ENCODE measurements at places on chromosomes 11 and 22.
A peak's percentile ranks its signal among the peaks of the same experiment; 100 is the strongest.

DNA sequence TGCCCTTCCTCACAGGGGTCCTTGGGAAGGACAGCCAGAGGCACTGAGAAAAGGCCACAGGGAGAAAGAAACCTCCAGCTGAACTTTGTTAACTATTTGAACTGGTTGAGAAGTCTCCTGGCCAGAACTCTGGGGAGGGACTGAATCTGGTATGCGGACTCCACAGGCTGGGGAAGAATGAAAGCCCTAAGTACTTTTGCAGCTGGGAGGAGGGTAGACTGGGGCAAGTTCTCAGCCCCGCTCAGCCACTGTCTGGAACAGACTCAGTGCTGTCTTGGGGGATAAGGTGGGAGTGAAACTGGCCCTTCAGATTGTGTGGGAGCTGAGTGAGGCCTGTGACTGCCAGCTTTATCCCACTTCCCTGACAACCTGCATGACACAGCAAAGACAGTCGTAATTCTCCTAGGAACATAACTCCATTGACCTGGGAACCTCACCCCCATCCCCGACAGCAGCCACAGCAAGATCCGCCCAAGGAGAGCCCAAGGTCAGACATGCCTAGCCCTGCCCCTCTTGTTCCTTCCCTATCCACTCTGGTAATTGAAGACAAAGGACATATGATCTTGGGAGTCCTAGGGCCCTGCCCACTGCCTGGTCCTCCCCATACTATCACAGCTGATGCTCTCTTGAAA is 475.1 kb upstream of the CNTN5 start:
- DNase-seq: no peak

- DNase-seq: no peak
Measured at GRCh38 chr11:75200051-75200450, 40.5 kb upstream of the TPBGL start.

GRCh38 chr22:41243361-41243760 is 2.6 kb upstream of the CHADL start:
- no peak for DNase-seq

GRCh38 chr11:95065336-95065735 is 1.4 kb upstream of the SRSF8 start:
- no peak for DNase-seq

GRCh38 chr11:119742263-119742861 is 13.4 kb upstream of the NECTIN1 start:
- DNase-seq: peak; percentile 46

DNA sequence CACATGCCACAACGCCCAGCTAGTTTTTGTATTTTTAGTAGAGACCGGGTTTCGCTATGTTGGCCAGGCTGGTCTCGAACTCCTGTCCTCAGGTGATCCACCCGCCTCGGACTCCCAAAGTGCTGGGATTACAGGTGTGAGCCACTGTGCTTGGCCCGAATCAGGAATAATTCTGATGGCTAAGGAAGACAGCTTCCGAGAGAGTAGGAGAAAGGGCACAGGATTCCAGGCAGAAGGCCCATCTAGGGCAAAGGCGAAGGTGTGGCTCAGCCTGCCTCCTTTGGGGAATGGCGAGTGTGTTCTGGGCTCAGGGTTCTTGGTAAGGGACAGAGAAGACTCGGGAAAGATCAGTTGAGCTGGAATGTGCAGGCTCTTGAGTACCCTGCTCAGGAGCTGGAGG is 1.6 kb upstream of the SYCE3 start:
- DNase-seq: no peak

DNA sequence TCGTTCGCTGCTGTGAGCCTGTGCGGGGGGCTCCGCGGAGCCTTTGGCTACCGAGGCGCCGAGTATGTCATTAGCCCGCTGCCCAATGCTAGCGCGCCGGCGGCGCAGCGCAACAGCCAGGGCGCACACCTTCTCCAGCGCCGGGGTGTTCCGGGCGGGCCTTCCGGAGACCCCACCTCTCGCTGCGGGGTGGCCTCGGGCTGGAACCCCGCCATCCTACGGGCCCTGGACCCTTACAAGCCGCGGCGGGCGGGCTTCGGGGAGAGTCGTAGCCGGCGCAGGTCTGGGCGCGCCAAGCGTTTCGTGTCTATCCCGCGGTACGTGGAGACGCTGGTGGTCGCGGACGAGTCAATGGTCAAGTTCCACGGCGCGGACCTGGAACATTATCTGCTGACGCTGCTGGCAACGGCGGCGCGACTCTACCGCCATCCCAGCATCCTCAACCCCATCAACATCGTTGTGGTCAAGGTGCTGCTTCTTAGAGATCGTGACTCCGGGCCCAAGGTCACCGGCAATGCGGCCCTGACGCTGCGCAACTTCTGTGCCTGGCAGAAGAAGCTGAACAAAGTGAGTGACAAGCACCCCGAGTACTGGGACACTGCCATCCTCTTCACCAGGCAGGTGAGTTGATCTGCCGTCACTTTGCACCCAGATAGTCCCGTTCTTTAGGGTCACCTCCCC is 1.0 kb downstream of the ADAMTS15 start:
- DNase-seq: no peak

DNA sequence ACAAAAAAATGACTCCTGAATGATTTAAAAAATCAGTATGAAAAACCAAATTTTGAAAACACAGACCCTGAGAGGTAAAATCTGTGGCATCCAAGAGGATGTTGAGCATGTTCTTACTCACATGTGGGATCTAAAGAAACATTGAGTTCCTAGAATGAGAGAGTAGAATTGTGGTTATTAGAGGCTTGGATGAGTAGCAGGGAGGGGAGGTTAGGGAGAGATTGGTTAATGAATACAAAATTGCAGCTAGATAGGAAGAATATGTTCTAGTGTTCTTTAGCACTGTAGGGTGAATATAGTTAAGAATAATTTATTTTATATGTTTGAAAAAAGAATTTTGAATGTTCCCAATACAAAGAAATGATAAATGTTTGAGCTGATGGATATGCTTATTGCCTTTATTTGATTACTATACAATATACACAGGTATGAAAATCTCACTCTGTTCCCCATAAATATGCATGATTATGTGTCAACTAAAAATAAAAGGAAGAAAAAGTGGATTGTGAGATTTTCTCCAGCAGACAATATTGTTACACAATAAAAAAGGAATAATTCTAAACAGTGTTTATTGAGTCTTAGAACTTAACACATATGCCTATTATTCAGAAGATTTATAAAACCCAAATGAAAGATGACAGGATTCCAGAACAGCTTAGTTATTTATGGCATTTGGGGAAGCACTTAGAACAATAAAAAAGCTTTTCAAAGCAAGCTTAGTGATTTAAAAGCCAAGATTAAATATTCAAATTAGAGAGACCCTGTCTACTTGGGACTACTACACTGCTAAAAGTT is 28.7 kb downstream of the MS4A2 start:
- DNase-seq: no peak

DNA sequence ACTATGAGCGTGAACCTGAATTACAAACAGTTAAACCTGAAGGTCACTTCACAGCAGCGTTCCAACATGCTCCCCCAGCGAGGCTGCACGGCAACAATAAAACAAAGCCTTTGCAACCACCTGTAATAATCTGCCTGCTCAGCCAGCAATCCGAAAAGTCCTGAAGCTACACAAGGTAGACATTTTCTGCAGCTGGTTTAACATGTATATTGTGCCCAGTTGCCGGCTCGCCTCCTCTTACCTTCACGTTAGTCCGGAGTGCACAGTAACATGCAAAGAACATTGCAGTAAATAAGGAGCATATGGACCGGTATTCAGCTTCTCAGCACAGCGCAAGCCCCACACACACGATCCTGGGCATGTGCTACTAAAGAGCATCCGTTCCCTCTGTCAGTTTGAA is 704.3 kb downstream of the DLG2 start:
- DNase-seq: no peak

- no peak for DNase-seq
Measured at GRCh38 chr22:44396727-44397722, 84.3 kb upstream of the SHISAL1 start.

DNA sequence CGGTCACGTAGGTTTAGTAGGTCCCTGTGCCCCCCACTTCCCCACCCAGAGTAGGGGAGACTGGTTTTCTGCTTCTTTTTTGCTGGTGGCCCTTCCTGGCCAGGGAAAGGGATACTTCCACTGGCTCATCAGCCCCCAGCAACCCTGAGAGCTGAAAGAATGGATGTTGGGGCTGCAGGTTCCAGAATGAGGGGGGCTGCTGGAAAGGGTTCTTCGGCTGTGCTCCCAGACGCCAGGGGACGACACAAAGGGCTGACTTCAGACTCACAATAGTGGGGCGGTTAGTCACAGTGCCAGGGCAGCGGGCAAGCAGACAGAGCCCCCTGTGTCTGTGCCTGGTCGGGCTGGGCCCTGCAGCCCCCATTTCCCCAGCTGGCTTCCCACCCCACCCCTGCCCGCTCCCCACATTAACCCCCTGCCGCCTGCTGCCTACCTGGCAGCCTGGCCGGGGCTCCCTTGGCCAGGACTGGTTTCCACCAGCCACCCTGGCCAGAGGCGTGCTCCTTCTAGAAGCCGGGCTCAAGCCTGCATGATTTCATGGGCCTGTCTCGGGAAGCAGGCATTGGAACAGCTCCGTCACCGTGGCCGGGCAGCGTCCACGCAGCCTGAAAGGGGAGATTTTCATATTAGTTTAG is 79.1 kb upstream of the WNT7B start:
- no peak for DNase-seq

DNA sequence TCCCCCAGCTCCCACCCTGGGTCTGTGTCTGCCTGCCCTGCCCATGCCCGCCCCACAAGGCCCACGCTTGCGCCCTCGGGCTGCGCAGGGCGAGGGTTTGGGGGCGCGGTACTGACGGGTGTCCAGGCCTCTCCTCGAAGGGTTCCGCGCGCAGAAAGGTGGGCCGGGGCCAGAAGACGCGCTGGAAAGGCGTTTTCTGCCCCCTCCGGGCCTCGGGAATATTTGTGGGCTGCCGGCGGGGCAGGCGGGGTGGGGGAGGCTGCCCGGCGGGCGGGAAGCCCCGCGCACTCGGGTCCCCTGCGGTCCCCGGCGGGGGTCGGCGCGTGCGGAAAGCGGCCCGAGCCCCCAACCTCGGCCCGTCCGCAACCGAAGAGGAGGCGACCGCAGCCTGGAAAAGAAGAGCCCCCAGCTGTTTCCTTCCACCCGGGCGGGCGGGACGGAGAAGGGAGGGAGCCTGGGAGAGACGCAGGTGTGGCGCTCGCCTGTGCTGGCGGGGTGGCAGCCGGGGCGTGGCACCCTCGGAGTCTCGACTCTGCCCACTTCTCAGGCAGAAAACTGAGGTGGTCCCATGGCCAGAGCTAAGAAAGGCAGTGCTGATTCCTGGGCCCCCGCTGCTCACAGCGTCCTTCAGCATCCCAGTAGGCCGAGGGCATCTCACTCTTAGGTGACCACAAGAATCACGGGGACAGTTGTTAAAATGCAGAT is 59.0 kb downstream of the THAP12 start:
- no peak for DNase-seq

- no peak for DNase-seq
Measured at GRCh38 chr11:75303544-75304224, 47.8 kb downstream of the ARRB1 start.

GRCh38 chr22:23762842-23763578 is at the start of gene C22orf15:
Gene C22orf15 (plus strand): TSS chr22:23762990. CDS start chr22:23763307, 317 bp downstream.
- peak; percentile 37 for DNase-seq

DNA sequence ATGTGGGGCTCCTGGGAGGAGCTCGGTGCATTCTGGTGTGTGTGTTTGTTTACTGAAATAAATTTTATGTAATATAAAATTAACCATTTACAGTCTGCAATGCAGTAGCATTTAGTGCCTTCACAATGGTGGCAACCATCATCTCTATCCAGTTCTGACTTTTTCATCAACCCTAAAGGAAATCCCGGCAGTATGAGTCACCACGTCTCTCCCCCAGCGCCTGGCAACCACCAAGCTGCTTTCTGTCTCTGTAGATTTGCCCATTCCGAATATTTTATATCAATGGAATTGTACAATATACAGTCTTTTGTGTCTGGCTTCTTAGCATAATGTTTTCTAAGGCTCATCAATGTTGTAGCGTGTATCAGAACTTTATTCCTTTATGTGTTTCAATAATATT is 300.5 kb downstream of the MIAT start:
- DNase-seq: no peak

DNA sequence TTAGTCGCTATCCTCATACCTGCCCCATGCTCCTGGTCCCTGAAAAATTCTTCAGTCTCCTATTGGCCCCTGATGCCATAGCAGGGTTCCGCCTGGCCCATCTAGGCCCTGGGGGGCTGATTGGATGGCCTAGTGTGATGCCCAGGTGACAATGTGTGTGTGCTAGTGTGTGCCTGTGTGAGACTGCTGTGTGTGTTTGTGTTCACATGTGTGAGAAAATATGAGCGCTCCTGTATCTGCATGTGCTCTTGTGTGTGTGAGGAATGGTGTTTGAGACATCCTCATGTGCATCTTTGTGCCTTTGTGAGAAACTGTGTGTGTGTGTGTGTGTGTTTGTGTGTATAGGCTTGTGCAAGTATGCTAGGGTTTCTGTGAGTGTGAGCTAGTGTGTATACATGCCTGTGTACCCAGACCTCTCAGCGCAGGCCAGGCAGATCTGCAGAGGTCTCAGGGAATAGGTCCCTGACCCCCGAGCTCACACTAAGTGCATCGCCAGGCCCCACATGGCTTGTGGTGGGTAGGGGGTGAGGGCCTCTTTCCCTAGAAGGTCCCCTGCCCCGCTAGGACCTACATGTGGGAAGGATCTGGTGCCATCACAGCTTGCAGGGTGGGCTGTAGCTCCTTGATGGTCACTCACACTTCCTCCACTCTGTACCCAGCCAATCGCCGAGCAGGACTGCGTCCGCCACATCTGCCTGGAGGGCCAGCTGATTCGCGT is 64.6 kb downstream of the OTOG start:
- DNase-seq: no peak

GRCh38 chr11:72038491-72038890 is 39.8 kb downstream of the IL18BP start:
- no peak for DNase-seq

DNA sequence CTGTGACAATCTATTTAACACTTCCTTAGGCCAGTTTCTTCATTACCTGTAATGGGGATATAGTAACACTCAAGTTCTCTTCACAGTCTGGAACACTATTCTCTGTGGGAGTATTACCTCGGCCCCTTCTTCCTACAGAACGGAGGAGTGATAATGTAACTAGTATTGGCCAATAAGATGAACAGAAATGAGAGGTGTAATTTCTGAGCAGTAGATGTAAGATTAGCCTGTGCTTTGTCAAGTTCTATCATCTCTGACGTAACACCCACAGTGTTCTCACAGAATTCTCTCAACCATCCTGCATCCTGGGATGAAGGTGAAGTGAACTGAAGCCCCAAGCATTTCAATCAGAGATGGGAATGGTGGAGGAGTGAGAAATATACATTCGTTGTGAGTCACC is 65.2 kb upstream of the TOP3B start:
- DNase-seq: no peak
